ENCODE measurements at places on chromosomes 7 and 10.

DNA sequence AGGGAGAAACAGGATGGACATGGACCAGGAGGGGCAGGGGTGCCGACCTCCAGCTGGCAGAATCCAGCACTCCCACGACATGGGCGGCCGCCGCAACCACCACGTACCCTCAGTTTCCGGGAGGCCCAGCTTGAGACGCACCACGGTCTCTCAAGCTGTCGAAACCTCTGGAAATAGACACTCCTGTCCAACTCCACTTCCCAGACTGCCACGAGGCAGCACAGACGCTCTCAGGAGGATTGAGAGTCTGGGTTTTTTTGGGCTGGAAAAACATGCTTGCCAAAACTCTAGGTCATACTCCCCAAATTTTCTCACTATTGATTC is 37.9 kb upstream of the PDGFA start:
- no peak for DNase-seq

DNA sequence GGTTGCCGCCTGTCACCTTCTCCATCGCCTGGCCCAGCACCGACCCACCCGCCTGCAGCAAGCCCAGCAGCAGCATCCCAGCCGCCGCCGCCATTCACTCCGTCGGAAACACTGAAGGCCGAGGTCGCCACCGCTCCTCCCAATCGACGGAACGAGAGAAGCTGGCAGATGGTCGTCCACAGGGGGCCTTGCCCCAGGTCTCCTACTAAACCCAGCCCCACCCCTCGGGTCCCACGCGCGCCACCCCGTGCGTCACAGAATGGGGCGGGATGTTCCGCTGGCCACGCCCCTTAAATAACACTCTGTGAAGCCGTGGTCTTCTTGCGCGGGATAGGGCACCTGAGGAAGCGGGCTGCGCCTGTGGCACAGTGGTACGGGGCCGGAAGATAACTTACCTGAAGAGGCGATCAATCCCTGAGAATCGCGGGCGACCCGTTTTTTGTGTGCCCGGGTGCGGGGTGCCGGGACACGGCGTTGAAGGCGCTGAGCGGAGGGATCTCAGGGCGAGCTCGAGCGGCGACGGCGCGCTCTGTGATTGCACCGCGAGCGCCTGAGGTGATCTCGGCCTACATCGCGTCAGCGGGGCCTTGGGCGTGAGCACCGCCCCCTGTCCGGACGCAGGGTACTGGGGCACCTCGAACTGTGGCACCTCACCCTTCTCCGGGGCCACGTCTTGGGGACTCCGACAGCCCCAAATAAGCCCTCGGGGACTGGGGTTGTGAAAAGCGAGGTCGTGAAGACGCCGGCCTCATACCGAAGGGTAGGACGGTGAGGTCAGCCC is at the start of gene CYP51A1:
CYP51A1 (minus strand) TSS at position 207 of the 781 bp plus-strand sequence; CDS start at position 94, 113 bp downstream.
- DNase-seq: peak; percentile 97

DNA sequence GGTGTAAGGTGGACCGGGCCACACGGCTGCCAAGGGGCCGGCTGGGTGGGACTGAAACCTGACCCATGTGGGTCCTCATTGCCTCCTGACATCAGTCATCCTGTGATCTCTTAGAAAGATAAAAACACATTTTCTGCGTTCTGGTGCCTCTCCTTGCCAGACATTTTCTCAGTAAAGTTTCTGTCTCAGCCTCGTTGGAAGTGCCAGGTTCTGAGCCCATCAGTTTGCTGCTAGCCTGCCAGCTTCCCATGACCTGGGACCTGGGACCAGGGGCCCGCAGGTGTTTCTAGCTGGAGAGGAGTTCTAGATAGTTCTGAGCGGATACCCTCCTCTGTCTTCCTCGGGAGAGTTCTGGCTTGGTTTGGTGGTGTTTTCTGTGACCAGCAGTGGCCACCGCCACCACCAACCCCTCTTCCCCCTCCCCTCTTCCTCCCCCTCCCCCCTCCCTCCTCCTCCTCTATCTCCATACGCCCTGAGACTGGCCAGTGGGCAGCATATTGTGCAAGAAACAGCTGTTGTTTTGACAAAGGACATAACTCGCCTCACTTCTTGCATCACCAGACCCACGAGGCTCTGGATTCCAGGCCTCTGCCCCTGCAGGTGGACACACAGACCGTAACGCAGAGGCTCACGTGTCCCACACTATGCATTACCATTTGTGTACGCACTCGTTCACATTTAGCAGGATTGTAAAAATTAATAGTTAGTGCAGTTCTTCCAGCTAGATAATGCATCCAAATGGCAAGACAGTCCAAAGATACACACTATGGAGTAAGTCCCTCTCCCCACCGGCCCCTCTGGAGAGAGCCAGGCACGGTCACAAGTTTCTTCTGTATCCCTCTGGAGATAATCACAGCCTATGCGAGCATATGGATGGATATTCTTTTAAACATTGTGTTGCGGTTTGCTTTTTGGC is 94.6 kb downstream of the CUX1 start:
- DNase-seq: peak; percentile 43

DNA sequence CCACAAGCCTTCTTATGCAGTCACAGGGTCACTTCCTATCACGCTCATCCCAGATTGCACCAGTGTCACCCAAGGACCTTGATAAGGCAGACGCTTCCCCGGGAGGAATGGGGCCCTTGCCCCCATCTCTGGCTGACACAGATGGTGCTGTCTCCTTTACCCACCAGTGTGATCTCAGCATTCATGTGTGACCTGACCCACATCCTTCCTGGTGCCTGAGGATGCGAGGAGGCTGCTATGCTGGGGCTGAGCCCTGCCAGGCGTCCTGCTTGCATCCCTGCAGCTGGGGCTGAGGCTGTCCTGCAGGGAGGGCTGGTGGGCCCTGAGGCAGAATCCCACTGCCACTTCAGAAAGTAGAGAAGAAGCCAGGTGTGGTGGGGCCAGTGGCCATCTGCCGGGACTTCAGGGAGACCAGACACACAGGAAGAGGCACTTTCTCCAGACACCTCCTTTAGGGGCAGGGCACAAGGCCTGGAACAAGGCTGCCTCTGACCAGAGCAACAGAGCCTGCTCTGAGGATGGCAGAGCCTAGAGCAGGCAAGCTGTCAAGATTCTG is 35.3 kb downstream of the RASGEF1A start:
- DNase-seq: no peak

DNA sequence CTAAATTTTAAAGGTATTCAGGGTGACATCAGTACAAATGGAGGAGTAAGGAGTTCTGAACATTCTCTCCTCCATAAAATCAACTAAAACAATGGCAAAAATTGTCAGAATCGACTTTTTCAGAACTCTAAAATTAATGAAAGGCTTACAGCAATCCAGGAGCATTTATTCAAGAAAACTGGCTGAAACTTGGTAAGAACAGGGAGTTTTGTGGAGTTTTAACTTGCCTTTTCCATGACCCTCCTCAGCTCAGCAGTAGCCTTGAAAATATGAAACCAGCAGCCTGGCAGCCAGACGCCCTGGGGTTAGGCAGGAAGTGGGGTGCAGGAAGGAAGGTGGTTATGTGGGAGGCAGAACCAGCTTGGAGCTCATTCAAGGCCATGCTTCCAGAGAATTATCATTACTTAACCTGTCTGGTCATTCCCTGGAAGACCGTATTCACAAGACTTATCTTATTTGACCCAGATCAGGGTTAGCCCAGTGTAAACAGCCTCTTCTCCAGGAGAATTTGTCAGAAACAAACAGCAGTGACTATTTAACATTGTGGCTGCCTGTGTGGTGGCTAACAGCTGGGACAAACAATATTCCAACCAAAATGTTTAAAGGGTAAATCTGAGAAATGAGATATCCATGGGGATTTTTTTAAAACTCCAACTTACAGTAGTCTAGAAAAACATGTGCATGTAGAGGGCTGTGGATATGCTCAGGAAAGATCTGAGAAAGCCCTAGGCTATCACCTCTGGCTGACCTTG is 75.7 kb upstream of the MACROH2A2 start:
- no peak for DNase-seq

GRCh38 chr10:97121041-97121440 is 64.7 kb downstream of the SLIT1 start:
- DNase-seq: no peak

- no peak for DNase-seq
These were observed 10.8 kb downstream of the LFNG start for GRCh38 chr7:2530071-2530987.

DNA sequence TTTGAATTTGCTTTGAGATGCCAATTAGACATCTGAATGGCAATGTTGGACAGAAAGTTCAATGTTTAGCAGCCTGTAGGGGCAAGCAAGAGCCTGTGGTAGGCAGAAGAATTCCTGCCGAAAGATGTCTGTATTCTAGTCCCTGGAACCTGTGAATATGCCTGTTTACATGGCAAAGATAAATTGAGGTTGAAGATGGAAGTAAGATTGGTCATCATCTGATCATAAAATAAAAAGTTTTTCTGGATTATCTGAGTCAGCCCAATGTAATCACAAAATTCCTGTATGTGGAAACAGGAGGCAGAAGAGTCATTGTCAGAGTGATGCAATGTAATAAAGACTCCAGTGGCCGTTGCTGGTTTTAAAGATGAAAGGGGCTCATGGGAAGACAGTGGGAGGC is 430.5 kb downstream of the MDFIC start:
- no peak for DNase-seq

- peak; percentile 89 for DNase-seq
These were observed 102.5 kb upstream of the PTN start for GRCh38 chr7:137446025-137446424.

DNA sequence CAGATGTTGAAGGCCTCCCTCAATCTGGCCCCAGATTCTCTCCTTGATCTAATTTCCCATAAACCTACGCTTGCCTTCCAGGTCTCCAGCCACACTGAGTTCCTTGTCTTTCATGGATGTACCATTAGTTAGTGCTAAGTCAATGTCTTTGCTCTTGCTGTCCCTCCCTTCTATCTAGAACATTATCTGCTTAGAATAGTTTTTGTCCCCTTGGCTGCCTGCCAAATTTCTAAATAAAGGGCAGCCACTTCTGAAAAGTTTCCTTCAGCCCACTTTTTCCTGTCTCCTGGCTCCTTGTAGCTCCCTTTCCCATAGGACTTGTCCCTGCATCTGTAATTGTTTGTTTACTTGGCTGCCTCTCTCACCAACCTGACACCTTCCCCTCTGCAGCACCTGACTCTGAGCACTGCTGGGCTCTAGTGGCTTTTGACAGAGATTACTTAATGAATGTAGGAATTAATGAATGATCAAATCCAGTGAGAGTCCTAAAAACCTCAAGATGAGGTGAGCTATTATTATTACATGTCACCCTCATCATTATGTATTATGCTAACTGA is 58.3 kb downstream of the CXCL12 start:
- DNase-seq: peak; percentile 53

- DNase-seq: no peak
These were observed 280.3 kb downstream of the AUTS2 start for GRCh38 chr7:69878591-69878990.

DNA sequence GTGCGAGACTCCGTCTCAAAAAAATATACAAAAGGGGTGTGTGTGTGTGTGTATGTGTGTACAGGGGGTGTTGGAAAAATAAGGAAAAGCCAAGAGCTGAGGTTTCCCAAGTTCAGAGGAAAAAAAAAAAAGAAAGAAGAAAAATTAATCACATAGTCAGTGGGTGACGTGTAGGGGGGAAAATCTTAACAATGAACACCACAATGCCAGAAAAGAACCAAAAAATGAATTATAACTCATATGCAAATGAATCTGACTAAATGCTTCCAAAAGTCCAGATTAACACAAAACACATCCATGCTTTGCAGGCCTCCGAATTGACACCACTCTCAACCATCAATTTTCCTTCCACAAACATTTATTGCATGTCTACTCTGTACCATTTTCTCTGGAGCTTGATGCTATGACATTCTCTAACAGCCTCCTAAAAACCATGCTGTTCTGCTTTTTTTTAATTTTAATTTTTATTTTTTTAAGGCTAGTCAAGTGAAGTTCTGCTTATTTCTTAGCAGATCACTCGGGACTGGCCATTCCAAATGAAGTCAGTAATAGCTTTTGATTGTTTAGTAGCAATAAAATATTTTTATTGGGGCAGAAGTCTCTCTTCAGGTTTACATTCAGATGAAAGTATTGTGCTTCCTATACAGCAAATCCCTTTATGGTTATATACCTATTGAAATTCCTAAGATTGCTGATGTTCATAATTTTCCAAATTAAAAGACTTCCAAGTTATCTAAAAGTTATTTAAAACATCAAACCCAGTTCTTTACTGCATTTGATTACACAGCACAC is 133.8 kb downstream of the CNOT4 start:
- DNase-seq: no peak

DNA sequence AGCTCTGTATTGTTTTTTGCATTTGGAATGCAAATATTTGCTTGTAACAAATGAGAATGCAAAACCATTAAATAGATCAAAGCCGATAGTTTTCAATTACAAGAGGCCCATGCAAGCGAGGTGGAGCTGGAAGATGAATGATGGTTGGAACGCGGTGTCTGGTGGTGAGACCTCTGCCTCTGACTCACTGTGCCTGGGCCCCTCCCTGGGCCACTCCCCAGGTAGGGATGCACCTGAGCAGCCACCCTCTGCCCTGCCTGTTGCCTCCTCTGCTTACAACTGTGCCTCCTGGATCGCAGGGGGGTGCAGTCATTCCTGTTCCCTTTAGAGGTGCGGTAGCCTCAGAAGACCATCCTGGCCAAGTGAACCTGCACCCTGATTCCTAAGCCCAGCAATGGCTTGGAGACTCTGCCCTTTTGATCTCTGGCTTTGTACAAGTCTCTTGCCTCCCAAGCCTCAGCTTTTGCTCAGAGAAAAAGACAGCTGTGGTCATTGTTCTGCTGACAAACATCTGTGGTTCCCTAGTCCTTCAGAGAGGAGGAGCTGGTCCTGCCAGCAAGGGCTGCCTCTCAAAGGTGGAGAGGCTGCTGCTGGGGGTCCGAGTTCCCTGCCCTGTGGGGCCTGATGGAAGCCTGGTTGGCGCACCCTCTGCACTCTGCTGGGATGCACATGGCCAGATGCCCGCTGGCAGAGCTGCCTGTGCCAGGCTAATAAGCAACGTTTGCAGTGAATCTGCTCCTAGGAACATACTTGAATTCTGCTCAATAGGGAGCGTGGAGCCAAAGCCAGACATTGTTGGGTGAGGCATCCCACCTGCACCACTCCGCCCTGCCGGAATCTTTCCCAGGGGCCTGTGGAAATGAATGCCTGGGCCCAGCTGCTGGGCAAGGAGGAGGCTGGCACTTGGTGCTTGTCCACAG is 126.3 kb upstream of the TCERG1L start:
- peak; percentile 72 for DNase-seq

GRCh38 chr10:50312464-50313437 is 61.4 kb upstream of the ASAH2 start:
- no peak for DNase-seq

DNA sequence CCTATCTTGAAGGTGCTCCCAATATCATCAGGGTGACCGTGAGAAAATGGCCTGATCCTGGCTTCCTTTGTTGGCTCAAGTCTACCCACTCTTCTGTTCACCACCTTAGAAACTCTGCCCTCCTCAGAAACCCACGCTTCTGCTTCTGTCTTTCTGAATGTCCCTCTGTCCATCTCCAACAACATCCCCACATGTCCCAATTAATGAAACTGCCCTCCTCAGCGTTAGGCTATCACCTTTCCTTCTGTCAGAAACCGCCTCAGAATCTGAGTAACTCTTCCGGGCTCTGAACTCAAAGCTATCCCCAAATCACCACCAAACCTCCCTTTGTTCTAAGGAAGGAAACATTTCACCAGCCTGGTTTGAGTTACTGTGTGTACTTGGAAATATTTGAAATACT is 315.8 kb upstream of the ZNF32 start:
- no peak for DNase-seq

- no peak for DNase-seq
These were observed 103.8 kb downstream of the TAX1BP1 start for GRCh38 chr7:27843584-27844305.
